ENCODE measurements at places on chromosomes 16 and 17.
A peak's percentile ranks its signal among the peaks of the same experiment; 100 is the strongest.

- no peak for DNase-seq
These were observed 28.4 kb upstream of the NAGLU start for GRCh38 chr17:42507671-42508070.

- no peak for DNase-seq
These were observed 416.0 kb downstream of the MAF start for GRCh38 chr16:79184464-79185030.

- peak; percentile 74 for DNase-seq
These were observed 8.0 kb downstream of the FLYWCH1 start for GRCh38 chr16:2919511-2920255.

- DNase-seq: no peak
These were observed 185.5 kb downstream of the LGALS9B start for GRCh38 chr17:20281860-20282259.

DNA sequence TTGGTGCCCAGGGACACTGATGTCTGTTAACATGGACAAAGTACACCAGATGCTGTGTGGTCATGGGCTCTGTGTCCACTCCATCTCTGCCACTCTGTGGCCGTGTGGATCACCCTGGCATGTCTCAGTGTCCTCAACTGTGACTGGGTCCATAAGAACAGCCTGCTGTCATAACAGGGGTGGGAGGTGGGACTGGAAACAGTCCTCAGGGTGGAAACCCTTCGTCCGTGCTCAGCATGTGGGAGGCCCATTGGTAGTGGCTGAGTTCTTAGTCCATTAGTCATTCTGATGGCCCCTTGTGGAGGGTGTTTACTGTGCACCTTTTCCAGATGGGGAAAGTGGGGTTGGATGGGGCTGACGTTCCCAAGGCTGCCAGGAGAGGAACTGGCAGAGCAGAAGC lies 12.8 kb downstream of the FLYWCH2 start:
- DNase-seq: peak; percentile 43

- no peak for DNase-seq
These were observed 32.3 kb upstream of the GOSR2 start for GRCh38 chr17:46890638-46891037.

GRCh38 chr16:79792076-79792475 lies 191.5 kb upstream of the MAF start:
- DNase-seq: no peak

DNA sequence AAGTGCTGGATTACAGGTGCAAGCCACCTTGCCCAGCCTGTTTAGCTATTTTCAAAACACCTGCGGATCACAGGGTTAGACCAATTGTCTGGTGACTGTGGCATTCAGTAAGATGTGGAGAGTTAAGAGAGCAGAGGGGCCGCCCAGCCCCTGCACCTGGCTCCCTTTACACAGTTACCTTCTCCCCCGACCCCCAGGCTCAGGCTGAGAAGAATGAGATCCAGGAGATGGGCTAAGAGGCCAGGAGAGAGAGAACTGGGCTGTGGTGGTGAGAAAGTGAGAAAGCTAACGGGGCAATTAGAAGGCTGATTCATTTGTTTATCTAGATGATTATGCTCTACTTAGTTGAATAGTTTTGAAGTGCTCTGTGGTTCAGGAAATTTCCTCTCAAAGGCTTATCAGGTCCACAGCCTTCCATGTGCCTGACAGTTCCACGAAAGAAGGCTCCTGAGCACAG lies 67.8 kb upstream of the AXIN2 start:
- peak; percentile 13 for DNase-seq

DNA sequence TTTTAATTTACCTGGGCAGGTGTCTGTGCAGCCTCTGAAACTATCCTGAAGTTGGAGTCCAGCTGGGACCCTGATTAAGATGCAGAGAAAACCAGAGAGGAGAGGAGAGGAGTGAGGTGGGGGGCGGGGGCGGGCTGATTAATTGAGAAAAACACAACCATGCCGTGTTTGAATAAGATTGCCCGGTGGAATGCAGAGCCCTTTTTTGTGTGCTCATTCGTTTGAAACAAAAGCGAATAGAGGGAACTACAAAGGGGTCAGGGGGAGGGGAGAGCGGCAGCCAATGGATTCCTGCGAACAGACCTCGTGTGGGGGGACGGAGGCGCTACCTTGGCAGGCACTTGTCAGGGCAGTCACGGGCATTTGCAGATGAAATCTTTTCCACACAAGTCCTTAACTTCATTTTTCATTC lies 355.8 kb downstream of the SOX9 start:
- no peak for DNase-seq

GRCh38 chr16:71360378-71360777 lies 1.9 kb downstream of the CALB2 start:
- peak; percentile 94 for DNase-seq

DNA sequence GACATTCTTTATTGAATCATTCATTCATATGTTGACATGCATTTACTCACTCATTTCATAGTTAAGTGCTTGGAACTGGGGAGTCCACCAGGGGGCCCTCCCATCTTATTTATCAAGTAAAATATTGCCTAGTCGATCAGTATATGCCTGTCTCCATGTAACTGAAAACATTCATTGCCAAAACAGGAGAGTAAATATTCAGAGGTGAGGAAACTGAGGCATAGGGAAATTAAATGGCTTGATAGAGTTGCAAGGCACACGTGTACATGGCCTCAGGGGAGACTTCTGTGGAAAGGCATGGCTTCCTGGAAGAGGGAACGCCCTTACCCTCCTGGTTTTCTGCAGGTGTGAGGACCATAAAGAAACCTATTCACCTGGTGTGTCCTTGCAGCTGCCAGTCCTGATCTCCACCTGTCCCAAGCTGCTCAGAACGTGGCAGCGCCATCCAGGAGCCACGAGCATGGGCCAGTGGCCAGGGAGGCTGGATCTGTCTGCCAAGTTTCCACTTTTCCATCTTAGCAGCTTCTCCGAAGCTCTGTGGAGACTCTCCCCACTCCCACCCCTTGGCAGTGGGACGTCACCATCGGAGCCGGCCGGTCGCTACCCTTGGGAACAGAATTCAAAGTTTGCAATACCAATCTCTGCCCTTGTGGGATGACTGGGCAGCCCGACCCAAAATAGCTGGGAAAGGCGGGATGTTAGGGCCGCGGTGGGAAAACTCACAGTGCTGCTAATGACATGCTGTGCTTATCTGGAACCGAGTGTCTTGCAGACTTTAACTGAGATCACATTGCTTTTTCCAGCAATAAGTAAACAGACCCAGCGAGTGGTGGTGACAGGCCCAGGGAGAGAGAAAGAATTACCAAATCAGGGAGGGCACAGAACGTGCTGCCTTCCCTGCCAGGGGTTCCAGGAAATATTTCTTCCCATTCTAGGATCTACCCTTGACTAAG lies 4.1 kb upstream of the C1QTNF1 start:
- DNase-seq: peak; percentile 78

DNA sequence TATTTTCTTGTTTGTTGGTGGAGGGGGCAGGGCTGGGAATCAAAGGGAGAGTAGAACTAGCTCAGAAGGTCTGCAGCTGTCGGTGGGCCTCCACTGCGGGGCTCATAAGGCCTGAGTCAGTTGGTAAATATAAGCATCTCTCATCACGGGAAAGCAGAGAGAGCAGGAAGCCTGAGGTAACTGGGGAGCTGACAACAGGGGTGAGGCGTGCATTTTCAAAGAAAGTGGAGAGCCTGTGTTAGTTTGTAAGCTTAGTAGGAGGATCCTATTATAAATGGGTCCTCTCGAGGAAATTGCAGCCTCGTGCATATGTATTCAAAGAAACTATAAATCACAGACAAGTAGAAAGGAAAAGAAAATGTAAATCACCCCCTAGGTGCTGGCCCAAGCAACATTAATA lies 221.0 kb upstream of the CDH13 start:
- DNase-seq: no peak

DNA sequence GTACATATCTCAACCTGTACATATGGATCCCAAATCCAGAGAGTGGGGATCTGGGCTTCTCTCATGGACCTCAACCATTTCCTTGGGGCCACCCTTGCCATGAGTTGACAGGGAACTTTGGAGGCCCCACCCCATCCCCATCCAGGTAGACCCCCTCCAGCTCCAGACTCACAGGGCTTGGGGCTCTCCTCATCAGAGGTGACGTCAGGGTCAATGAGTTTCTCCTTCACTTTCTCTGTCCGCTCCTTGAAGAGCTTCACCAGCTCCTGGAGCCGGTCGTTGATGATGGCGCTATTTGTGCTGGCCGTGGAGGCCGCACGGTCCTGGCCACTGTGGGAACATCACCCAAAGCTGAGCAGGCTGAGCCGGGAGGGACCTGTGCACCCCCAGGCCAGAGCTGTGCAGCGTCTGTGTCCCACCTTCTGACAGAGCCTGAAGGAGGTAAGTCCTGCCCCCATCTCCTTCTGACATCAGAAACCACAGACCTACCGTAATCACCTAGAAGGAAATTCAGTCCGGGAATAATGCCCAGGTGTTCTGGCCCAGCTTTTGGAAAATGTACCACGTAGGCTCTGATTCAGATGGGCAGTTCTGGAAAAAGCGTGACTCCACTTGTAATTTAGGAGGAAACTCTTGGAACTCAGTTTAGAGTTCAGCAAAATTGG lies 50.6 kb downstream of the CNGB1 start:
- no peak for DNase-seq

DNA sequence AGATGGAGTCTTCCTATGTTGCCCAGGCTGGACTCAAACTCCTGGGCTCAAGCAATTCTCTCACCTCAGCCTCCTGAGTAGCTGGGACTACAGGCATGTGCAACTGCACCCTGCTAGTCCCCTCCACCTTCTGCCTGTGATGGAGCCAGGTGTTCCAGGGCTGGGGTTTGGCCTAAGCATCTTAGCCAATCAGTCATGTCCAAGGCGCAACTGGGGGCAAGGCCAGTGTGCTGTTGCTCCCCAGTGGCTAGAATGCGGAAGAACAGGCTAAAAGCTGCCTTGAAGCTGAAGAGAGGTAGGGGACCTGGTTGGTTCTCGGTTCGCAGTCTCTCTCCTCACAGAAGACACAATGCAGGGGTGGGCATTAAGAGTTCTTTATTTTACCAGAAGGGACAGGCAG lies 18.6 kb downstream of the FLOT2 start:
- peak; percentile 32 for DNase-seq

GRCh38 chr17:47643116-47643515 lies 6.6 kb upstream of the KPNB1 start:
- no peak for DNase-seq

DNA sequence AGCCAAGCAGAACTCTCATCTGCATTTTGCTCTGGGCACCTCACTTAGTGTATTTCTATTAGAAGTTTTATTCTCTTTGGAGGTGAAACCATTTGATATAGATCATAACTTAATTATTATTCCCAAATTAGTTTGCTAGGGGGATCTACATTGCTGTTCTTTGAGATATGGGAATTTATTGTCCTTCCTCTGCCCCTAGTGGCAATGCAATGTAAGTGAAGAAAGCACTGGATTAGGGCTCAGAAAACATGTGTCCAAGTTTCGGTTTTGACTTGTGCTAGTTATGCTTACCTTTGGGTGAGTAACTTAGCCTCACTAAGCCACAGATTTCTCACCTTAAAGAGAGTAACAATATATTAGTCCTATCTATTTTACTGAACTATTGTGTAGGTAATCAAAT lies 2.9 kb downstream of the KRT39 start:
- DNase-seq: no peak

DNA sequence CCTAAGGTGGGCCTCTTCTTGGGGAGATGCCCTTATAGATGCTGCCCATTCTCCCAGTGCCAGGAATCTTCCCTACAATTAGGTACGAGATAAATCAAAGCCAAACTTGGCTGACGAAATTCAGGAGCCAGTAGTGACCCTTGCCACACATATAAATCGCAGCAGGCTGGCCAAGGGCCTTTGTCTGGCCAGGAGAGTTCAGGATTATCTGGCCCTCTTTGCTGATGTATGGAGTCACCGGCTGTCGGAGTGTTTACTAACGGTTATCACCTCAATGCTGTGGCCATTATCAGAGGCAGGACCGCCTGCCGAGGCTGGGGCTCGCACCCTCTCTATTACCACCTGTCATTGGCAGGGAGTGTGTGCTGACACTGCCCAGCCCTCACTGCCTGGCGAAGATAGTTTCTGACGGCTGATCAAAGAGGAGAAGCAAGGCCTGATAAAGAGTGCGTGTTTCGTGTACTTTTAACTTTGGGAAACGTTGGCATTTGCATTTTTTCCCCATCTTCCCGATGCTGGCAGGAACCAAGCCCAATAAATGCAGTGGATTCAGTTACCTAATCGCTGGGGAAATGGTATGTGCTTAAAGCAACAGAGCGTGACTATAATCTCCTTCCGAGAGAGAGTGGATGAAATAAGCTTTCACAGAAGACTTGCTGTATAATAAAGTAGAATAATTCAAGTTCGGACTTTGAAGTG lies 32.8 kb upstream of the TBX2 start:
- no peak for DNase-seq

DNA sequence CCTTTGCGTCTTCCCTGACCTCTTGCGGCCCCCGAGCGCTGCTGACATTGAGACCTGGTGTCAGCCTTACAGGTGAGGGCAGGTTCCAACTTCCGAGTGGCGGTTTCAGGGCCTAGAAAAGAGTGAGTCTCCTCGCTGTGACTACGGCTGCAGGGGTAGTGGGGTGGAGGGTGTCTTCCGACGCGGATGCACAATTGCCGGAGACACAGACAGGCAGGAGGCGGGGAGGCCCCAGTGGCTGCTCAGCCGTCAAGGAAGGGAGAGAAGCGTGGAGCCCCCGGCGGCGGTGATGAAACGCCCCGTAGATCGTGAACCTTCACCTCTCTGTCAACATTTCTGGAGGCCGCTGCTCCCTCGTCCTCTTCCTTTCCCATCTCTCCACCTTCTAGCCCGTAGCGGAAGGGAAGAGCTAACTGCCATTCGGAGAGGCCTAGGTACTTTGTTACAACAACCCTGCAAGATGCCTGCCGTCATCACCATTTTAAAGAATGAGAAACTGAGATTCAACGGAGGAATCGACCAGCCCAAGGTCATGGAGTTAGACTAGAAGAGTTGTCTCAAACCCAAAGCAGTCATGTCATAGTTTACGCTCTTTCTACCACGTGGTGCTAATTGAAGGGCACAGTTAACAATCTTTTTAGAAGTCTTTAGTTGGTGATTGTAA lies 485 bp downstream of the DNAJA3 start:
- DNase-seq: no peak

GRCh38 chr17:50840311-50840851 lies 5.0 kb downstream of the WFIKKN2 start:
- DNase-seq: no peak

- DNase-seq: no peak
These were observed 231.4 kb downstream of the TMEM114 start for GRCh38 chr16:8358937-8359336.

- DNase-seq: no peak
These were observed 3.6 kb downstream of the APOBR start for GRCh38 chr16:28497861-28498599.

DNA sequence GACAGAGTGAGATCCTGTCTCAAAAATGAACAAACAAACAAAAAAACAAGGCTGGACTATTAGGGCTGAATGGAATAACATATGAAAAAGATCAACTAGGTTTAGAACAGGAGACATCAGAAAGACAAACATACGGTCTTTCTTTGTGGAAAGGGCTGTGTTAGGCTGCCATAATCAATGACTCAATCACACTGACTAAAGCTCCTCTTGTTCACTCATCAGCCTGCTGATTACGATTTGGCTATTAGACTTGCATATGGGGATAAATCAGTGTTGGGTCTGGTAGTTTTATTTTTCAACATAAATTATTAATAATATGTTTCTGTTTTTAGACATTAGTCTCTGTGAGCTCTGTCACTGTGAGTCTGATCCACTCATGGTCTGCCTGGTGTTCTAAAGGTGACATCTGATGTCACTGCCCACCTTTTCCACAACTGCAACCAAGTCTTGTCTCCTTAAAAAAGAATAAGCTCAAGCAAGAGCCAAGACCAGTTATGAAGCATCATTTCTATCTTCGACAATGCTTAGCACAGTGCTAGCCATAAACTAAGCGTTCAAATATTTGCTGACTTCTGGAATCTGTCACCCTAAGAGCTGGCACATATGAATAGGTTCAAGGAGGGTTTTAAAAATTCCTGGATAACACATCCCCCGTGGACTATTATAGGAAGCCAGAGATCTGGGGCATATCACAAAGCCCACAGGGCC lies 10.2 kb downstream of the CFAP20 start:
- DNase-seq: peak; percentile 35

Measured in IMR-90 (cell line).